Activated CD8-positive, alpha-beta memory T cell treated with anti-CD3 and anti-CD28 coated beads for 4 hours (primary cell): ENCODE measurements at places on chromosomes 2 and 18.

- DNase-seq = no peak
Measured at GRCh38 chr18:63550068-63550467, 7.9 kb downstream of the SERPINB12 start.

GRCh38 chr2:224816816-224817215, 100.7 kb upstream of the CCDC195 start:
- no peak for DNase-seq

GRCh38 chr18:43919551-43919950, 642.3 kb upstream of the SYT4 start:
- no peak for DNase-seq

GRCh38 chr2:30233271-30234009, 2.1 kb downstream of the LBH start:
- DNase-seq = no peak

- DNase-seq = no peak
Measured at GRCh38 chr2:138121666-138122661, 157.7 kb downstream of the HNMT start.

DNA sequence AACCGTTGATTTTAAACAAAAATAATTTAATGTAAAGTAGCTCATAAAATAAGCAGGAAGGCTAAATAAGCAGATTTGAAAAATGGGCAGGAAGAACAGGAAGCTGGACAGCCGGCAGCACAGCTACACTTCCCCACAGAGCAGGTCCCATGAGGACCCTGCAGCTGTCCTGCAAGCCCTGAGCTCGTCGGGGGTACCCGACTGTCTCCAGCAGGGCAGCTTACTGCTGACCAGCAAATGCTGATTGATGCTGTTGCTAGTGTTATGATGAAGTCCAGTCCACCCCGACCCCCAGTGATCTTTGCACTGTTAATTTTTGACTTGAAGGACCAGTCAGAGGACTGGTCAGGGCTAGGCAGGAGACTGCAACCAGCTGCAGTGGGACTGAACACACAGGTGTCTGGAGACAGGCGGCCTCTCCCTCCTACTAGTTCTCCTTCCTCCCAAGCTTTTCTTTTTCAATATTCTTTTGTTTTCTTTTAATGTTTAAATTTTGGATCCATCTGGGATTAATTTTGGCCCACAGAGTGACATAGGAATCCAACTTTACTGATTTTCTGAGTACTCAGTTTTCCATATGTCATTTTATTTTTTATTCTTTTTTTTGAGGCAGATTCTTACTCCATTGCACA, 27.7 kb downstream of the POLE4 start:
- no peak for DNase-seq

- DNase-seq = no peak
Measured at GRCh38 chr2:212135739-212136138, 402.9 kb downstream of the ERBB4 start.

DNA sequence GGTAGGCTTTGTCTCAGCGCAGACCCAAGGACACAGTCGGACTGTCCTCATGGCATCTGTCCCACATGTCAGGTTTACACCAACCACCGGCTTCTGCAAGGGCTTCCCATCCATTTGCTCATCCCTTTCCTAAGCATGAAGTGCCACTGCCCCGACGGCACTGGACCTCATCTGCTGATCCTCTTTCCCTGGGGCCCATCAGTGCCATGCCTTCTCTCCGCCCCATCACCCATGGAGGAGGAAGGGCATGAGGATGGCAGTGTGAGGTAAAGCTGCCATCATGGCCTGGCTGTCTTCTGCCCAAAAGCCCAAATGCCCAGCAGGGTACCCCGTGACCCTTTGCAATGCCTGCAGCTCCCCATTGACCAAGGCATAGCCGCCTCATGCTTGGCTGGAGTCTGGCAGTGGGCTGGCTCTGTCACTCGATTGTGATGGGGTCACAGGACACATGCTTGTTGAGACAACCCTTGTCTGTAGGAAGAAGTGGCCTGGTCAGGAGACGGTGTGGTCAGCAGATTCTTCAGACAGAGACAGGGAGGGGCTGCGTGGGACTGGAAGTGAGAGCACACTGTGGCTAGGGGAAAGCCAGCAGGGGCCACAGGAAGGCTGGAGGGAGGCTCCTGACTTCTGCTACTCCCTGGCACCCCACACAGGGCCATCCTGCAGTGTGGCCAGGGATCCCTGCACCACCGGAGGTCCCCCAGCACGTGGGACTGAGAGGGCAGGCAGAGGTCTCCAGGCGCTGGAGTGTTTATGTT, 493.7 kb upstream of the HS6ST1 start:
- no peak for DNase-seq

DNA sequence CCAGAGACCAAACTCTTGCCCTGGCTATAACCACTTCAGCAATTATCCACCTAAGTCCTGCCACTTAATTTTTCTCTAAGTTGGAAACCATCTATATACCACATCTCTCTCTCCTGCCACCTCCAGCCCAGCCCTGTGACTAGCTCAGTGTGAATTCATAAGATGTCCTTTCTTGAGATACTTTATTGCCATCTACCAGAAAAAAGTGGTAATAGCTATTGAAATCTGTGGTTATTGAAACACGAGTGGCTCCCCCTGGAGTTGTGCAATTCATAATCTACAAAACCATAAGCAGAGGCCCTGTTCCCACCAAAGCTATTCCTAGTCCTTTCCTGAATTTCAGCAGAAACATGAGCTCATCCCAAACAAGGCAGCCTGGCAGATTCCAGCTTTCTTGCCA, 324.0 kb downstream of the TXNL1 start:
- DNase-seq = no peak

- no peak for DNase-seq
Measured at GRCh38 chr2:40639320-40639719, 187.4 kb upstream of the SLC8A1 start.

GRCh38 chr2:65727381-65727780, 295.0 kb upstream of the SPRED2 start:
- DNase-seq = no peak
